ENCODE measurements at places on chromosomes 12 and 14. TPM values are rescaled to one million over a fixed set of nuclear protein-coding genes. Genes with fewer than 3 reads are reported as not detected.

Gene ADAM21
- total RNA-seq = not detected

Gene ARHGDIB
- total RNA-seq = 0.92 TPM

Gene GABARAPL1
- 44.0 TPM for total RNA-seq

Gene RND1
- 19.3 TPM for total RNA-seq

Gene WSB2
- total RNA-seq = 75.0 TPM

Gene RNASE7
- total RNA-seq = not detected

Gene SP1
- total RNA-seq = 22.3 TPM

Gene TXNDC16
- 1.3 TPM for total RNA-seq

Gene AGAP2
- total RNA-seq = 0.14 TPM

Gene IL22
- not detected for total RNA-seq

Gene FBXO33
- 8.7 TPM for total RNA-seq

Gene CIROP
- total RNA-seq = not detected

Gene TUNAR
- total RNA-seq = not detected

Gene ACSM4
- not detected for total RNA-seq

Gene GAS2L3
- total RNA-seq = 8.3 TPM

Gene AICDA
- 0.05 TPM for total RNA-seq

Gene IAPP
- not detected for total RNA-seq

Gene OTX2
- total RNA-seq = not detected

Gene NRIP2
- not detected for total RNA-seq

Gene MYO1H
- total RNA-seq = not detected

Gene NELL2
- total RNA-seq = 0.07 TPM

Gene VWF
- 0.14 TPM for total RNA-seq

Gene LALBA
- total RNA-seq = not detected

Gene OR8S1
- not detected for total RNA-seq

Gene NEUROD4
- not detected for total RNA-seq

Gene KRT75
- 0.26 TPM for total RNA-seq

Gene MIP
- total RNA-seq = not detected

Gene SPTB
- total RNA-seq = 0.80 TPM

Gene TSHR
- not detected for total RNA-seq

Gene TMTC2
- 1.2 TPM for total RNA-seq

Gene PTGER2
- 2.0 TPM for total RNA-seq

Gene KRT3
- total RNA-seq = 0.05 TPM

Gene CCDC197
- total RNA-seq = not detected

Gene TAS2R30
- not detected for total RNA-seq

Gene SYCP3
- 0.12 TPM for total RNA-seq

Gene LHX5
- total RNA-seq = not detected

Gene DHRS7
- total RNA-seq = 78.1 TPM

Gene RNASE3
- not detected for total RNA-seq

Gene IL31
- total RNA-seq = not detected

Gene ST8SIA1
- total RNA-seq = 0.11 TPM

Gene HOXC9
- total RNA-seq = 7.6 TPM

Gene OTUB2
- 4.2 TPM for total RNA-seq

Gene WDHD1
- total RNA-seq = 13.5 TPM

Gene FOXA1
- 12.9 TPM for total RNA-seq

Gene TMED10
- 275 TPM for total RNA-seq

Gene ELK3
- 48.8 TPM for total RNA-seq

Gene GPR162
- total RNA-seq = 0.93 TPM

Gene BCL11B
- total RNA-seq = 0.18 TPM

Gene VPS33A
- total RNA-seq = 21.2 TPM

Gene SYNDIG1L
- not detected for total RNA-seq

Gene NR4A1
- total RNA-seq = 45.1 TPM

Gene VEZT
- total RNA-seq = 64.3 TPM

Gene COCH
- 26.6 TPM for total RNA-seq

Measured in A549 treated with DMSO at 1 μM for 4 hours (cell line).